ENCODE measurements at places on chromosomes 6 and 20.

DNA sequence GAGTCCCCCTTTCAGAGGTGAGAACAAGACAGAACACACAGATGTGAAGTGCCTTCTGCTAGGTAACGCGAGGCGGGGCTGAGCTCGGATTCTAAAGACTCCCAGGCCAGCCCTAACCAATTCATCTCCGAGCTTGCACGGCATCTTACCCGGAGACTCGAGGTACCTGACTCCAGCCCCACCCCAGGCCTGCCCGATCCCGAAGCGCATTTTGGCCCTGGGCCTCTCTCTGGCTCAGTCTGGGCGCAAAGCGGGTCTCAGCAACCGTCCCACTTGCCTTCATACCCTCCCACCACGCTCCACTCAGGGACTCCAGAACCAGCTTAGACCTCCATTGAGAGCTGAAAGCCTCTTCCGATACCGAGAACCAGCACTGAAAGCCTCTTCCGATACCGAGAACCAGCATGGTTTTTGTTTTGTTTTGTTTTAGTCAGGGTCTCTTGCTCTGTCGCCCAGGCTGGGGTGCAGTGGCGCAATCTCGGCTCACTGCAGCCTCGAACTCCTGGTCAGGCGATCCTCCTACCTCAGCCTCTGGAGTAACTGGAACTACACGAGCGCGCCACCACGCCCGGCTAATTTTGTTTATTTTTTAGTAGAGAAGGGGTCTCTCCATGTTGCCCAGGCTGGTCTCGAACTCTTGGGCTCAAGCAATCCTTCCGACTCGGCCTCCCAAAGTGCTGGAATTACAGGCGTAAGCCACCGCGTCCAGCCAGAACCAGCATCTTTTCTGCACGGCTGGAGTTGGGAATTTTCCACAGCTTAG lies 557 bp upstream of the DYNLRB1 start:
- DNase-seq: peak; percentile 58

DNA sequence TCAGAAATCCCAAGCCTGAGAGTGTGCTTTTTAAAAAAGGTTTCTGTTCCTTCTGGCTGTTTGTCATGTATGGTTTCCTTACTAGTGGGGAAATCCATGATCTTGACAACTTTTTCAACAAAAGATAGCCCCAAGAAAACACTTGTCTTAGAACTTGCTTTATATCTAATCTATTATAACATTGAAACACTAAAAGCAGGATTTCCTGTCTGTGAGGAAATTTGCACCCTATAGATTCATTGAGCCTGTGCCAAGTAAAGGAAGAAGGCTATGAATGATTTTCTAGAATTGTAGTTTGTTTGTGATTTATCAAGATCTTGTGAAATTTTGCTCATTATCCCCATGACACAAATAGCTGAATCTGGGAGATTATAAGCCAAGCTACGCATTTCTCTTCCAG lies 238.6 kb upstream of the RIN2 start:
- DNase-seq: no peak

GRCh38 chr6:112221981-112222852 lies 32.1 kb downstream of the LAMA4 start:
- DNase-seq: no peak

GRCh38 chr6:169960521-169960885 lies 209.1 kb downstream of the ERMARD start:
- no peak for DNase-seq

DNA sequence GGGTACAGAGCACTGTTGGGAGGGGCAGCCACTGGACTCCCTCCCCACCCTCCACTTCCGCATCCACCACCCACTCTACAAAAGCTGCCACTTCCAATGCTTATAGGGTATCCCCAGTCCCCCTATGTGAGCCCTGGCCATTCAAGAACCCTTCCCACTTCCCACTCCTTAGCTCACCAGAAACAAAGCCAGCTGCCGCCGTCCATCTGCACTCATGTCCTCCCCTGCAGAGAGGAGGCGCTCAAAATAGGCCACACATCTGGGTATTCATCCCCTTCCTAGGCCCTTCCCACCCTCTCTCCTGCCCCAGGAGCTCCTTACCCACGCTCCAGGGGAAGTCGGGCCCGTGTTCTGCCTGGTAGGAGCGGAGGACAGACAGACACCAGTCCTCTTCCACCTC lies 6.5 kb upstream of the LY6G5C start:
- DNase-seq: no peak

GRCh38 chr20:52150440-52151258 lies 40.9 kb downstream of the ZFP64 start:
- DNase-seq: peak; percentile 47

All from cerebellum (tissue), 4 donors.